ENCODE measurements at places on chromosomes 1 and 21.
A peak's percentile ranks its signal among the peaks of the same experiment; 100 is the strongest.

DNA sequence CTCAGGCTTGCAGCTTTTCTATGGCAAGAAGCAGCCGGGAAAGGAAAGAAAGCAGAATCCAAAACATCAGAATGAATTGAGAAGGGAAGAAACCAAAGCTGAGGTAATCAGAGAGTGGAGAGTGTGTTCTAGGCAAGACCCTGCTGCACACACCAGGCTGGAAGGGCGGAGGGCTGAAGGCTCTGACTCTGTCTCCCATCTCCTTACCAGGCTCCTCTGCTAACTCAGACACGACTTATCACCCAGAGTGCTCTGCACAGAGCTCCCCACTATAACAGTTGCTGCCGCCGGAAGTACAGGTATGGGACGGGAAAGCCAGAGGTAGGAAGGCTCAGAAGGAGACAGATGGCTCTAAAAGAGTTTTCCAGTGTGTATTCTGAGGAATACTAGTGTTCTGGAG is 1.2 kb downstream of the SCNM1 start:
- H3K4me1 ChIP-seq = peaks cover 41% of the 10 kb centered on the region
- peak overlapping the region; percentile 89 for H3K27ac ChIP-seq
- H3K27me3 ChIP-seq = no peaks in the 10 kb centered on the region

DNA sequence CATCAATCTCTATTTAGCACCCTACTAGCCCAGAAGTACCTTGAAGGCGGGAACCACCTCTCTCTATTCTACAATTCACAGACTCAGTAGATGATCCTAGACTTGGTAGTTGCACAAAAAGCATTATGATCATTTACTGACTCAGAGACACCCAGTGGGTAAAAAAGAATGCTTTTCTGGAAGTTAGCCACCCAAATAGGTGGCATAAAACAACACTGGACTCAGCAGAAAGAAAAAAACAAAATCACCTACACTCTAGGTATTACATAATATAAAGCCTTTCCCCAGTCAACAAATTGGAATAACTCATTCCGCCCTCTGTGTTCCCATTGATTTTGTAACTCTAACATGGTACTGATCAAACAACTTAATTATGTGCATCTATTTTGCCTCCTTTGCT is 126.3 kb downstream of the PTPN14 start:
- no peak overlapping the region for H3K27ac ChIP-seq
- peaks cover 24% of the 10 kb centered on the region for H3K4me1 ChIP-seq
- H3K27me3 ChIP-seq = peaks cover 9% of the 10 kb centered on the region
- no peak for DNase-seq
- peaks cover 8% of the 10 kb centered on the region for H3K36me3 ChIP-seq

- DNase-seq = no peak
- no peaks in the 10 kb centered on the region for H3K27me3 ChIP-seq
- H3K4me1 ChIP-seq = peaks cover 11% of the 10 kb centered on the region
- no peak overlapping the region for H3K4me3 ChIP-seq
- H3K36me3 ChIP-seq = no peaks in the 10 kb centered on the region
- peak overlapping the region; percentile 26 for H3K27ac ChIP-seq
Observed at GRCh38 chr1:34843392-34844251, 15.9 kb downstream of the SMIM12 start.

DNA sequence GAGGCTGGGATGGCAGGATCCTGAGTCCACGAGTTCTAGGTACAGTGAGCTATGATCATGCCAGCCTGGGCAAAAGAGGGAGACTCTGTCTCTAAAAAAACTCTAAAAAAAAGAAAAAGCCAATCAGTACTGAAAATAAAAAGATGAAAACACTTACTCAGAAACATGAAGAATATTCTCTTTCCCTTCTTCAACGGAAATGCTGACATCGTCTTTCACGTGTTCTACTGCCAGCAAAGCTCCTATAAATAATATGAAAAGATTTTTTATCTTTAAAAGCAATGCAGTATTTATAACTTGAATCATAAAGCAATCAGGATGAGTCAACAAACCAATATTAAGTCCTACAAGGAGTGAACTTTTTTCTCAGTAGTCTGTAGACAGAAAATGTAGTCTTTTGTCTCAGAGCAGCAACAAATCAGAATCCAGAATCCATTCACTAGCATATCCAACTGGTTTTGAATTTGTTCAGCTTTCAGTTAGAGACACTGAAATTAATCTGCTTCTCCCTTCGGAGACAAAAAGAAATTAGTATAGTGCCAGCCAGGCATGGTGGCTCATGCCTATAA is 6.2 kb downstream of the EPRS1 start:
- peaks cover 31% of the 10 kb centered on the region for H3K36me3 ChIP-seq
- no peaks in the 10 kb centered on the region for H3K27me3 ChIP-seq
- peaks cover 42% of the 10 kb centered on the region for H3K4me1 ChIP-seq
- no peak overlapping the region for H3K4me3 ChIP-seq

- no peaks in the 10 kb centered on the region for H3K27me3 ChIP-seq
- peaks cover 33% of the 10 kb centered on the region for H3K4me1 ChIP-seq
- H3K27ac ChIP-seq = peak overlapping the region; percentile 74
- peaks cover 18% of the 10 kb centered on the region for H3K36me3 ChIP-seq
Observed at GRCh38 chr1:11749203-11749689, 12.7 kb upstream of the C1orf167 start.

- H3K4me1 ChIP-seq = peaks cover 2% of the 10 kb centered on the region
- H3K27me3 ChIP-seq = peaks cover 27% of the 10 kb centered on the region
- H3K4me3 ChIP-seq = no peak overlapping the region
- peaks cover 6% of the 10 kb centered on the region for H3K36me3 ChIP-seq
Observed at GRCh38 chr1:233909195-233909594, 4.7 kb downstream of the SLC35F3 start.

DNA sequence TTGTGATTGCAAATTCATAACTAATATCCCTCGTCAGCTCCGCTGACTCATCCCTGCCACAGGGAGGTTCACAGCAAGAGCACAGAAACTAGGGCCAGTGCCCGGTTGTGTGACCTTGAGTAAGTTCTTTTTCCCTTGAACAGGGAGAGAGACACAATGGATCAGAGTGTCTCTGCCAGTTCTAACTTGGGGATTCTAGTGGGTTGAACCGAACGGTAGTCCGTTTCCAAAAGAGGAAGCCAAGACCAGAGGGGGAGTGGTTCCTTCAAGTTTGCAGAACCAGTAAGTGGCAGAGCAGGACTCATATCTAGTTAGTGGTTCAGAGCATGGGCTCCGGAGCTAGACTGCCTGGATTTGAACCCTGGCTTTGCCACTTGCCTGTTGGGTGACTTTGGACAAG is 4.9 kb upstream of the SHISA4 start:
- peaks cover 30% of the 10 kb centered on the region for H3K27me3 ChIP-seq
- H3K27ac ChIP-seq = no peak overlapping the region
- H3K4me3 ChIP-seq = no peak overlapping the region
- DNase-seq = no peak
- H3K4me1 ChIP-seq = peaks cover 6% of the 10 kb centered on the region

- peaks cover 1% of the 10 kb centered on the region for H3K4me1 ChIP-seq
- no peak overlapping the region for H3K4me3 ChIP-seq
- no peak for DNase-seq
- H3K27me3 ChIP-seq = no peaks in the 10 kb centered on the region
Observed at GRCh38 chr1:222251847-222252246, 296.1 kb downstream of the HHIPL2 start.

- no peak for DNase-seq
- H3K4me1 ChIP-seq = peaks cover 17% of the 10 kb centered on the region
- peaks cover 34% of the 10 kb centered on the region for H3K27me3 ChIP-seq
- no peak overlapping the region for H3K4me3 ChIP-seq
- no peak overlapping the region for H3K27ac ChIP-seq
- no peaks in the 10 kb centered on the region for H3K36me3 ChIP-seq
Observed at GRCh38 chr21:26167593-26167992, 3.0 kb downstream of the APP start.

- H3K4me1 ChIP-seq = no peaks in the 10 kb centered on the region
- no peaks in the 10 kb centered on the region for H3K36me3 ChIP-seq
- H3K27me3 ChIP-seq = no peaks in the 10 kb centered on the region
- no peak for DNase-seq
- H3K4me3 ChIP-seq = no peak overlapping the region
Observed at GRCh38 chr1:221098471-221099405, 219.5 kb downstream of the HLX start.

DNA sequence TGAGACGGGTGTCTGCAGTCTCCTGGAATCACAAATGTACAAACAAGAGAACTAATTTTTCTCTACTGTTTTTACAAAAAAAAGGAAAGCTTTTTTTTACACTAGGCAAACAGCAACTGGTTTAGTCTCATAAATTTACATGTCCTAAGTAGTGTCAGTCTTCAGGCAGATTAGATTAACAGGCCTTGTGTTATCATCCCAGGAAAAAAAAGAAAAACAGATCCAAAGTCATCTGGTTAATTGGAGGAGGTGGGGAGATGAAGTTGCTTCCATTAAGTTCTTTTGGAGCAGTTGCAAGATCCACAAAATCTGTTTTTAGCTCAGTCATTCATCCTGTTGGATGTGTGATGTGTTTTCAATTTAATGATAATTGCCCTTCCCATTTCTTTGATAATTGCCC is 363.5 kb upstream of the ADGRL2 start:
- no peaks in the 10 kb centered on the region for H3K4me1 ChIP-seq
- H3K27ac ChIP-seq = no peak overlapping the region
- H3K36me3 ChIP-seq = no peaks in the 10 kb centered on the region
- H3K27me3 ChIP-seq = no peaks in the 10 kb centered on the region
- no peak for DNase-seq
- H3K4me3 ChIP-seq = no peak overlapping the region

DNA sequence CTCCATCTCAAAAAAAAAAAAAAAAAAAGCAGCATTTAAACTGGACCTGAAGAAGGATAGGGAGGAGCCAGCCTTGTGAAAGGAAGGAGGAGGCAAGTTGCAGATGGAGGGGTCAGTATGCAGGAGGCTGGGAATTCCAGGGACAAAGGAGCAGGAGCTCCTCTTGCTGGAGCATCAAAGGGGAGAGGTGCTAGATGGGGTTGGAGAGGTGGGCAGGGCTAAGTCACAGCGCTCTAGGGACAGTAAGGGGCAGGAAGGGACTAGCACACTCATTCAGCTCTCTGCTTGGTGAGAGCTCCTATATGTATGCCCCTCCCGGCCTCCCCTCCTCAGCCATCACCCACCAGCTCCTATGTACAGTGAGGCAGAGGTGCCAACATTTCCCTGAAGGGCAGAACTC is 26.8 kb downstream of the MAP7D1 start:
- peaks cover 22% of the 10 kb centered on the region for H3K36me3 ChIP-seq
- peak overlapping the region; percentile 32 for H3K27ac ChIP-seq
- no peaks in the 10 kb centered on the region for H3K27me3 ChIP-seq
- no peaks in the 10 kb centered on the region for H3K4me1 ChIP-seq

- peaks cover 17% of the 10 kb centered on the region for H3K36me3 ChIP-seq
- peak overlapping the region; percentile 18 for H3K27ac ChIP-seq
- H3K4me3 ChIP-seq = no peak overlapping the region
- H3K27me3 ChIP-seq = peaks cover 2% of the 10 kb centered on the region
- H3K4me1 ChIP-seq = peaks cover 55% of the 10 kb centered on the region
Observed at GRCh38 chr1:206808615-206809014, 36.3 kb upstream of the IL10 start.

- H3K36me3 ChIP-seq = peaks cover 8% of the 10 kb centered on the region
- H3K4me3 ChIP-seq = no peak overlapping the region
- no peak for DNase-seq
Observed at GRCh38 chr1:180940445-180940844, 27.7 kb downstream of the KIAA1614 start.

DNA sequence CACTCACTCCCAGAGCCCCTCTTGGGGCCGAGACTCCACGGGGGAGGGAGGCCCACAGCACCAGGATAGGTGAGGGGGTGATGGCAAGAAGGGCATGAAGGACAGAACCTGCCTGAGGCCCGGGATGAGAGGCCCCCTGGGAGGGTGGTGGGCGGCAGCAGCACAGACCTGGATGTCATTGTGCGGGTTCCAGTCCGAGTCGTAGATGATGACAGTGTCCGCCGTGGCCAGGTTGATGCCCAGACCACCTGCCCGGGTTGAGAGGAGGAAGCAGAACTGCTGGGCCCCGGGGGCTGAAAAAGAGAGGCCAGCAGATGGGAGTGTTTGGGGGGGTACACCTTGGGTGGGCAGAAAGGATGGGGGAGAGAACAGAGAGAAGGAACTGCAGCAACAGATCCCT is 50.1 kb downstream of the CHD5 start:
- peaks cover 2% of the 10 kb centered on the region for H3K4me1 ChIP-seq
- no peaks in the 10 kb centered on the region for H3K27me3 ChIP-seq
- no peaks in the 10 kb centered on the region for H3K36me3 ChIP-seq
- no peak for DNase-seq
- no peak overlapping the region for H3K4me3 ChIP-seq

GRCh38 chr21:40383951-40384350 is 463.0 kb downstream of the DSCAM start:
- no peak for DNase-seq
- no peaks in the 10 kb centered on the region for H3K4me1 ChIP-seq
- H3K36me3 ChIP-seq = no peaks in the 10 kb centered on the region
- no peaks in the 10 kb centered on the region for H3K27me3 ChIP-seq

All from activated CD8-positive, alpha-beta memory T cell treated with anti-CD3 and anti-CD28 coated beads, Interleukin-2, amount 10 ng/mL, durations not matched to agents 7 days and 5 days (primary cell).